GM06990 (cell line): ENCODE measurements at places on chromosomes 11 and 22.
A peak's percentile ranks its signal among the peaks of the same experiment; 100 is the strongest.

DNA sequence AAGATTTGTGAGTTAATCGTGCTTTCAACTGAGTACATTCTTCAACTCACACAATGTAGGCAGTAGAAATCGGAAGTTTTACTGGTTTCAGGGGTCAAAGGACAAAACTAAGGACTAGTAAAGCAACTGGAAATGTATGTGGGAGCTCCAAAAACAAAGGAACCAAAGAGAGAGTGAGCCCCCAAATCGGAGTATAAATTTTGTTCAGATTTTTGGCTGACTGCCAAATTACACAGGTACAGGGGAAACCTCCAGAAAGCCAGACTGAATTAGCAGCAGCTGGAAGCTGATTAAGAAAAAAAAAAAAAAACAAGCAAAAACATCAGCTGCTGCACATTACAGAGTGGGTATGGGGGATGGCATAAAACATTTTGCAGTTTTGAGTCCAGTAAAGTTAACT lies 75.2 kb upstream of the GNAZ start:
- no peak for DNase-seq

GRCh38 chr11:94183886-94184264 lies 55.2 kb downstream of the PANX1 start:
- peak; percentile 22 for DNase-seq

- DNase-seq: no peak
These were observed 4.6 kb downstream of the PLAAT2 start for GRCh38 chr11:63558459-63559157.

DNA sequence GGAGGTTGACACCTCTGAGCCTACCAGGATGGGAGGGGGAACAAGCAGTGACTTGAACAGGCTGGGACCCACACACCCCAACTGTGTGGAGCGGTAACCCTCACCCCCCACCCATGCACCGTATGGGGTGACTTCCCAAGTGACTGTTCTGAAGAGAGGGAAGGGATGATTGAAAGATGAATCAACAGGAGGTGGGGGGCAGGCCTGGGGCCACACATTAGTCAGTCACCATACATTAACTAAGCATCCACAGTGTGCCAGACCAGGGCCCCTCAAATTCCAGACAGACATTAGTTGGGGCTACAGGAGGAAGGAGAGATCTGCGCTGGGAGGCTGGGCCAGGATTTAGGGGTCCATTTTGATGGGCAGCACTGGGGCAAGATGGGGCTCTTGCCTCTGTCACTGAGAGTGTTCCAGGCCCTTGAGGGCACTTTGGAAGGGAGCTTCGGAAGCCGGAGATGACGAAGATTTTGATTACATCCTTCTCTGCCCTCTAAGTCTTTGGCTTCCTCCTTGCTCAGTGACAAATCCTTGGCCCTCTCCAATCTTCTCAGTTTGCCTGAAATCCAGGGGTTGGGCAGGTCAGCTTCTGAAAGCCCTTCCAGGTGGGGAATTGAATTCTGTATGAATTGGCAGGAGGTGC lies 966 bp downstream of the SMTN start:
- no peak for DNase-seq

- DNase-seq: no peak
These were observed 41.2 kb upstream of the POLD3 start for GRCh38 chr11:74550991-74551753.

DNA sequence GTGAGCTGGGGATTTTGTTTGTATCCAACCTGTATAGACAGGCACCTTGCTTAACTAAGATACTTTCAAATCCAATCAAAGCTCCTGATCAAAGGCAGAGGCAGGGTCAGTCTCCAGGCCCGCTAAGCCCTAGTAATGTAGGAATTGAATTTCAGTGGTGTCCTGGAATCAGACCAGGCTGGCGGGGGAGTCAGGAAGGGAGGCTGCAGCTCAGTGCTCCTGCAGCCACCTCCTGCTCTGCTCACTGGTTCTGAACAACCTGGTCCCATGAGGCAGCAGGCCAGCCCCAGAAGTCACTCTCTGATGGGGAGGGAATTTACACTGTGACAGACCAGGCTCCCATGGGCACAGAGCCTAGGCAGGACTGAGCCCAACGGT lies 38.5 kb upstream of the GALNT18 start:
- DNase-seq: no peak

DNA sequence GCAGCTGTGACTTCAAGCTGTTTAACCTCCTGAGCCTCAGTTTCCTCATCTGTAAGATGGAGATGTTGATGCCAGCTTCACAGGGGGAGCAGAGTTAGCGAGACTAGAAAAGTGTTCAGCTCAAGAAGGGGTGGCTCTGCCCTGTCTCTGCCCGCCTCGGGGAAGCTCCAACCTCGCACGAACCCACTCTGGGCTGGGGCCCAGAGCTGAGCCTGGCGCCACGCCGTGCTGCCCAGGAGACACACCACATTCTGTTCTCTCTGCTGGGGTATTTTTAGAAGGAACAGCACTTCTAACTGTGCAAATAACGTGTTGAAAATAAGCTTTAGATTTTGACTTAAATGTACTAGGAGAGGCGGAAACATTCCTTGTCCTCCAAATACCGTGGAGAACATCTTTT lies 74.1 kb downstream of the PHF21B start:
- DNase-seq: no peak

DNA sequence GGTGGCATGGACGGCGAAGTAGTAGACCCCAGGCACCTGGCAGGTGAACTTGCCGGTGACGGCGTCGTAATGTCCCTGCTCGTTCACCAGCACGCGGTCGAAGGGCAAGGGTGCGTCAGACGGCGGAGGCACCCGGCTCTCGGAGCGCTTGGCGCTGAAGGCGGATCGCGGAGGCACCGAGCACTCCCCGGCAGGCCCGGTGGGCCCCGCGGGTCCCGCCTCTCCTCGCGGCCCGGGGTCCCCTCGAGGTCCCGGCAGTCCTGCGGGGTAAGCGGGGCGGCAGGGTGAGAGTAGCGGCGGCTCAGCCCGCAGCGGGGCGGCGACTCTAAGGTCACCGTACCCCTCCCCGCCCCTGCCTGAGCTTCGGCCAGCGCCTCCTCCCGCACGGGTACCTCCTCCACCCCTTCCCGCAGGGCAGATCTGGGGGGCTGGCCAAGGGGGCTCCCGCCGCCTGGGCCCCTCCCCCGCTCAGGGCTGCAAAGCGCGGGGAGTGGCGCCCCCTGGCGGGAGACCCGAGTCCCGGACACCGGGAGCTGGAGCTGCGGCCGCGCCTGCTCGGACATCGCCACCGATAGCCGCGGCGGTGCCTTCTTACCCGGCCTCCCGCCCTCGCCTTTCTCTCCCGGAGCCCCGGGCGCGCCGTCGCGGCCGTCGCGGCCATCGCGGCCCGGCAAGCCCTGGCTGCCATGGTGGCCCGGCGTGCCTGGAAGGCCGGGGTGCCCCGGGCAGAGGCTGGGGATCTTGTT lies 921 bp downstream of the C1QTNF5 start:
- DNase-seq: no peak

DNA sequence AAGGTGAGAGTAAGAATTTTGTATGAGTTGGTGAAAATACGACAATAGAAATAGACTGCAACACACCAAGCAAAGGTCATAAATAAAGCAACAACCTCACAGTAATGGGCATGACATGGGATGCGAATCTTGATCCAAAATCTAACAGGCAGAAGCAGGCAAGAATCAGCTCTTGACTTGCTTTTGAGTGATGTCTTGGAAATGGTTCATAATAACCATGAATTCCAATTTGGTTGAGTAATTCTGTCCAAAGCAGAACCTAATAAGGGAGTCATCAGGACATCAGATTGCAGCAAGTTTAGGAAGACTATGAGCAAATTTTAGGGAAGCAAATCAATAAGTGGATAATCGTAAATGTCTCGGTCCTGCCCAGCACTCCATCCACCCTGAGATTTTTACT lies 224.0 kb upstream of the ISX start:
- DNase-seq: no peak

DNA sequence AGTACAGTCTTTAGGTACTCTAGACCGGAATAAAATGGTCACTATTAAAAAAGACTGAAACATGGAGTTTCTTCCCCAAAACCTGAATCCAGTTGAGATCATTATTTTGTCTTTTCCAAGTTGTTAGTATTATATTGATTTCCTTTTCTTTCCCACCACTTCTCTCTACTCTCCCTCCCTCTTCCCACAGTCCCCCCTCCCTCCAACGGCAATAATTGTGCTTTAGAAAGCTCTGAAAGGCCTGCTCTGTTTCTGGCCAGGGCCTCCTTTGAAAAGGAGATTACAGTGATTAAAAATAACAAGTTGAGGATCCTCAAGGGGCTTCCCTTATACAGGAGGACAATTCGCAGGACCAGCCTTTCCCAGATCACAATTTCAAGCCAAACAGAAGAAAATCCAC lies 3.5 kb downstream of the SPON1 start:
- DNase-seq: no peak

DNA sequence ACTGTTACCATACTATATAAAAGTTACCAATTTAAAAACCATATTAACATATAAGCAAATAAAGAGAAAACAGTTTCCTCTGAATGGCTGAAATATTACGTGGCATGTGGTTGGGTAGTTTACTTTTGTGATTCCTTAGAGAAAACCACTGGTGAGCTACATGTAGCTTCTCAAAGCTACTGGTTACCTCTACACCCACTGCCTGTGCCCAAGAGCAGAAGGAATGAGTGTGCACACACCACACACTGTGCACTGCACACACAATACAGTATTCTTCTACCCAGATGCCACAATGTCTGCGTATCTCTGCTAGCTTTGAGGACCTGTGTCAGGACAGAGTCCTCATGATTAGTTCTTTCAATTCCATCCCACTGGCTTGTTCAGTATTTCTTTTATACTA lies 25.5 kb upstream of the YPEL1 start:
- DNase-seq: no peak

DNA sequence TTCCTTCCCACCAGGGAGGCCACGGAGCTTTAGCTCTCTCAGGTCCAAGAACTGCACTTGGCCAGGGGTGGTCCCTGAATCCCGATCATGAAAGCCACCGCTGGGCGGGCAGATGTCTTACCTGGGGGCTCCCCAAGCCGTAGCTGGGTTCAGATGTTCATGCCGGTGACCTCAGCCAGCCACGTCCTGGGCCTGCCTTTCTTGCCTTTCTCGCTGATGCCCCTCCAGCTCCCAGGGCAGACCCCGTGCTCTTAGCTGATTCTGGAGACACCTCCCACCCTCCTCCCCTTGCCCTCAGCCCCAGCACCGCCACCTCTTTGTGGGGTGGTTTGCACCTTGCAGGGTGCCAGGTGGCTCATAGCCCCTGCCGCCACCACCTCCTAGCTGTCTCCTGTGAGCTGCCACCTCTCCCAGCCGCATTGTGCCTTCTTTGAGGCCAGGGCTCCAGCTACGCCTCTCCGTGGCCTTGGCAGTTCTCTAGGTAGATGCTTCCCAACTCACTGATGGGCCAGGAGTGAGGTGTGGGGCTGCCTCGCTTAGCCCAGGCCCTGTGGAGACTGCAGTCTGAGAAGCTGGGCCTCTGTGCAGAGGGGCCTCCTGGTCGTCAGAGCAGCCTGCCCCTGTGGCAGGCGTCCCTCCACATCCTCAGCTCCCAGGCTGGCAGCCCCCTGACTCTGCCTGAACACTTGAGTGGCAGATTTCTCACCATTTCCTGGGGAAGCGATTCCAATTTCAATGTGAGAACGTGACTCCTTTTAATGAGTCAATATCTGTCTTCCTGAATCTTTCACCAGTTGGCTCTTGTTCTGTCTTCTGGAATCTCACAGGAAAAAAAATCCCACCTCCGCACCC lies 97.6 kb upstream of the B3GAT1 start:
- no peak for DNase-seq

DNA sequence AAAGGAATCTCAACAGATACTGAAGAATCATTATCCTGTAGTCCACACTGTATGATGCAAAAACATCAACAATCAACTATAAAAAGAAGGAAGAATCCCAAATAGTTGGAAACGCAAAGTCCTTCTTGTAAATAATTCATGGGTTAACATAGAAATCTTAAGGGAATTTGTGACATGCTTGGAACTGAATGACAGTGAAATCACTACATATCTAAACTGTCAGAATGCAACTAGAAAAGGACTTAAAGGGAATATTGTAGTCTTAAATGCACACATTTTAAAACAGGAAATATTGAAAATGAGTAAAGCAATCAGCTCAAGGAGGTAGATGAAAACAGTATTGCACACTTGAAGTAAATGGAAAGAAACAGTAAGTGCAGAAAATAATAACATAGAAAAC lies 147.6 kb upstream of the MPPED2 start:
- DNase-seq: no peak

DNA sequence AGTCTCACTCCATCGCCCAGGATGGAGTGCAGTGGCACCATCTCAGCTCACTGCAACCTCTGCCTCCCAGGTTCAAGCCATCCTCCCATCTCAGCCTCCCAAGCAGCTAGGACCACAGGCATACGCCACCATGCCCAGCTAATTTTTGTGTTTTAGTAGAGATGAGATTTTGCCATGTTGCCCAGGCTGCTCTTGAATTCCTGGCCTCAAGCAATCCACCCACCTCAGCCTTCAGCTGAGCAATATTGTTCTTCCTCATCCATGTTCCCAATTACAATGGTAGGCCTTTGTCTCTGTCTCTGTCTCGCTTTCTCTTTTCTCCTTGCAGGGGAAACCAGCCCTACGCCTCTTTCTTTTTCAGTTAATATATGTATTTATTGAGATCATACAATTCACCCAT lies 10.3 kb downstream of the HSPA8 start:
- DNase-seq: no peak

GRCh38 chr11:129788278-129788677 lies 27.4 kb upstream of the TMEM45B start:
- DNase-seq: no peak

GRCh38 chr11:83115026-83115425 lies 41.9 kb upstream of the PCF11 start:
- DNase-seq: no peak

GRCh38 chr22:20203142-20203551 lies 52.3 kb upstream of the CCDC188 start:
- DNase-seq: no peak

DNA sequence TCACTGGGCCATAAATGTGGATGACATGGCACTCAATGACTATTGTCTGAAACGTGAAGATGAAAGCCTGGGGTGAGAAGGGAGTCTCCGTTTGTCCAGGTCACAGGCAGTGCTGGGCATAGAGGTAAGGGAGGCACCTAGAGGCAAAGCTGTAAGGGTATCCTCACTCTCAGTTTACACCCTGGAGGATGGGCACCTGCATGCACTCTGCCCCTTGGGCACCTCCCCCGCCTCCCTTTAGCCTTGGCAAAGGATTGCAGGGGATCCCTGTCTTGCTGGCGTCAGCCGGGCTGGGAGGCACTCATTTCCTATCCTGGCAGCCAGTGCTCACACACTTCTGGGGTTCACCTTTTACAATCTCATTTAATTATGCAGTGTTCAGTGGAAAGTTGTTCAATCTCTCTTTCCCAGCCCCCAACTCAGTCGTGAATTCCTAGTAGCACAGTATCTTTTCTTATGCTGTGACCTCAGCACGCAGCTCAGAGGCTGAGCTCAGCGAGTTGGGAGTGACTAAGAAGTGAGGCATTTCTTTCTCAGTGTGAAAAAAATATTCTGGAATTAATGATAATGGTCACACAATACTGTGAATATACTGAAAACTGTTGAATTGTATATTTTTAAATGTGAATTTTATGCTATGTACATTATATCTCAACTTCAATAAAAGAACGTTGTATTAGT lies 866.6 kb downstream of the BRD1 start:
- DNase-seq: no peak
